ENCODE measurements at places on chromosomes 7 and 10.
A peak's percentile ranks its signal among the peaks of the same experiment; 100 is the strongest.

DNA sequence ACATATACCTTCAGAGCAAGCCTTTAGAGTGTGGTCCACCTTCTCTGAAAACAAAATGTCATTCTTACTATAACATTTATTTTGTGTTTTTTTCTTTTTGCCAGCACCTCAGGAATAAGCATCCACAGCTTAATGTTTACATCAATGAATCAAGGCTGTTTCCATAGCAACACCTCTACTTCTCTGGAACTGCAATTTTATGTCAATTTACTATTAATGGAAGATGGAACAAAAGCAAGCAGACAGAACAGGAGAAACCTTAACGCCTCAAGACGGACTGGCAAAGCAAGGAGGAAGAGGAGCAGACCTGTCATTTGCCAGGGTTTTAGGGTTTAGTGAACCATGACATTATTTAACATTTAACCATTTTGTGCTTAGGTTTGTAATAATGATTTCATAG, 63.1 kb downstream of the PRR15 start:
- DNase-seq, result no peak

DNA sequence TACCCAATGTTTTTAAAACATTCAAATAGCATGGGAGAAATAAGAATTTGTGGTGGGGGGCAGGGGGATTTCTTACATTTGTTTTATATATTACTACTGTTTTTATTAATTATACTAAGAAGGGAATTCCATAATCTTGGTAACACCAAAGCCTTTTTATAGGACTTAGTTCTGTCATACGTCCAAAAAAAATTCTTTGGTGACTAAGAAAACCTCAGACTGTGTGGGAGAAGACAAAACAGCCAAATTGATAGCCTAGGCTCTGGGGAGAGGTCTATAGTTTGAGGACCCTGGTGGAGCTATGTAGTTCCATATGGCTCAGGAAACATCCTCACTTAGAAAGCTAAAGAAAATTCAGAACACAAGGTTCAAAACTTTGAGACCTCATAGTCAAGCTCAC, 23.4 kb downstream of the ACSM6 start:
- DNase-seq, result peak; percentile 44

DNA sequence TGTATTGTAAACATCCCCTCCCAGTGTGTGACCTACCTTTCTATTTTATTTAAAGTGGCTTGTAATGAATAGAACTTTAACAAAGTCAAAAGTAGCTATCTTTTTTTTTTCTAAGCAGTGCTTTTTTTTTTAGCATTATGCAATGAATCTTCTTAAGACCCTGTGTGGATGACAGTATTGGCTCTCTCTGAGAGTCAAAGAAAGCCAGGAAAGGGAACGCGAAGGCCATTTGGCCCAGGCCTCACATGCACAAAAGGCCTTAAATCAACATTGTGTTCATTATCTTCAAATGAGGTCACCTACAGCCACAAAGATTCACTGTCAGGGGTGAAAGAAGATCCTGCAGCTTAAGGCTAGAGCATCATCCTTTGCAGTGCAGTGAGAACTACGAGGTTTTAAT, 721.5 kb downstream of the GRID1 start:
- no peak for DNase-seq

GRCh38 chr10:84531396-84531795, 203.0 kb downstream of the CCSER2 start:
- peak; percentile 24 for DNase-seq

GRCh38 chr7:19116121-19117090, 1.0 kb downstream of the TWIST1 start:
- peak; percentile 63 for DNase-seq

DNA sequence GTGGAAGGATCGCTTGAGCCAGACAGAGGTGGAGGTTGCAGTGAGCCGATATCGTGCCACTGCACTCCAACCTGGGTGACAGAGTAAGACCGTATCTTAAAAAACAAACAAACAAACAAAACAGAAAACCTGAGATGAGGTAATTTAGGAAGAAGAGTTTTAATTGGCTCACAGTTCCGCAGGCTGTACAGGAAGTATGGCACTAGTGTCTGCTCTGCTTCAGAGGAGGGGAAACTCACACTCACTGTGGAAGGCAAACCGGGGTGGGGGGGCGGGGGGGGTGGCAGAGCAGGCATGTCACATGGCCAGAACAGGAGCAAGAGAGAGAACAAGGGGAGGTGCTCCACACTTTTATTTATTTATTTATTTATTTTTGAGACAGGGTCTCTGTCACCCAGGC, 5.1 kb downstream of the UBE2D4 start:
- no peak for DNase-seq

DNA sequence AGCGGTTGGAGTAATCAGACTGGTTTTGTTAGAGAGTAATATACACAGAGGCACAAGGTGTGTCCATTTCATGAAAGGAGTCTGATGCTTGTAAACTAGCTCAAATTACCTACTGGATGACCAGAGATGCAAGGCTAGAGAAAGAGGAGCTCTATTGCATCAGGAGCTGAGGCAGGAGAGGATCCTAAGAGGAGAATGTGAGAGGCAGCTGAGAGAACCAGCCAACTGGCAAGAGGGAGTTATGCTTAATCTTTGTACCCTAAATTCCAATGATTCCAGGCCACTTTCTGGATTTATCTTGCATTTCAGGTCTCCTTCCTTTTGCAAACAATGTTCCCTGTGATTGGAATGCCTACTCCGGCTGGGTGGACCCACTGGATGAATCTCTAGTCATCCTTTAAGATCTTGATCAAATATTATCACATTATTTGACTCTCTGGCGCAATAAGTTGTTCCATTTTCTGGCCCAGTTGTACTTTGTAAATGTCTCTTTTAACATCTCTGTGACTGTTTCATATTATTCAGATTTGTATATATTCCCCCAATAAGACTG, 57.5 kb upstream of the PTPN12 start:
- no peak for DNase-seq

DNA sequence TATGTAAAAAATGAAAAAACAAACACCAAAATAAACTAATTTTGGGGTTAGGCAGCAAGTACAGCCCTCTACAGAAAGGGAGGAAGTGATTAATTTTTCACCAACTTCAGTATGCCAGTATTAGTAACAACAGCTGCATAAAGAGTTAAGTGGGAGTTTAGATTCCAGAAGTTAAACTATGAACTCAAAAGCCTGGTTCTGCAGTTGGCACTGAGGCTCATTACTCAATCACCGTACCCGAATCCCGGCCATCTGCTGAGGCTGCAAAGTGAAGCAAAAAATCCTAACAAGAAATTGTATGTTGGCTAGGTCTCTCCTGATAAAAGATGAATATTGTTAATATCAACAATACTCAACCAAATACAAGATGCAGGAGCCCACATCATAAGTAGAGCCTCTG, 4.0 kb downstream of the NUDT5 start:
- no peak for DNase-seq

DNA sequence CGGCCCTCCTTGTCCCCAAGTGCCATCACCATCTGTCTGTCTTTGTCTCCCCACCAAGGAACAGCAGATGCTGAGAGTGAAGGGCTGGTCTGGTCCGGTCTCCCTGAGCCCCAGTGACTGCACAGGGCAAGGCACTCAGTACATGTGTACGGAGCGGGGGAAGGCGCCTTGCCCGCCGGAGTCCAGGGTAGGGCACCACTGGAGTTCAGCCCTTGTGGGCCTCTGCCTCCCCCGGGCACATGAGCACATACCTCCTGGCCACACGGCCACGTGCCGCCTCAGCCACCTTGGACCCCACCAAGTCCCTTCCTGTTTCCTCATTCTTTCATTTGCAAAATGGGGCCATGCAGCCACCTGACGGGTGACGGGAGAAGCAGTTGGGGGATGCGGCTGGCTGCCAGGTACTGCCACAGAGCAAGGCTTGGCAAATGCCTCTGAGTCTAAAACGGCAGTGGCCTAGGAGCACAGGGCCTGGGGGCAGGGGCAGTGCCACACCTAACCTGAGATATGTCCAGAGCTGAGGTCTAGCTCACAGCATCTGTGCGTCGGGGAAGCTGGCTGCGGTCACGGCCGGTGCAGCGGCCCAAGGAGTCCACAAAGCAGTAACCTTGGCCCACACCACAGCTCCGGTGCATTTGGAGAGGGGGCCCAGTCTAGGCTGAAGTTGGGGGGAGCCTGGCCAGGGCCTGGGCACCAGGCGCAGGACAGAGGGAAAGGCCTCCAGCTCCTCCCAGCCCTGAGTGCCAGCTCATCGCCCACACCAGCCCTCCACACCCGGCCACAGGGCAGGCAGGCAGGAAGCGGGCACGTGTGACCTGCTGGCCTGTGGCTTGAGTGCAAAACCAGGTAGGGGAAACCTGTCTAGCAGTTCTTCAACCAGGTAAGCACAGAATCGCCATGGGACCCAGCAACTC, 5.2 kb downstream of the ADAP1 start:
- no peak for DNase-seq

DNA sequence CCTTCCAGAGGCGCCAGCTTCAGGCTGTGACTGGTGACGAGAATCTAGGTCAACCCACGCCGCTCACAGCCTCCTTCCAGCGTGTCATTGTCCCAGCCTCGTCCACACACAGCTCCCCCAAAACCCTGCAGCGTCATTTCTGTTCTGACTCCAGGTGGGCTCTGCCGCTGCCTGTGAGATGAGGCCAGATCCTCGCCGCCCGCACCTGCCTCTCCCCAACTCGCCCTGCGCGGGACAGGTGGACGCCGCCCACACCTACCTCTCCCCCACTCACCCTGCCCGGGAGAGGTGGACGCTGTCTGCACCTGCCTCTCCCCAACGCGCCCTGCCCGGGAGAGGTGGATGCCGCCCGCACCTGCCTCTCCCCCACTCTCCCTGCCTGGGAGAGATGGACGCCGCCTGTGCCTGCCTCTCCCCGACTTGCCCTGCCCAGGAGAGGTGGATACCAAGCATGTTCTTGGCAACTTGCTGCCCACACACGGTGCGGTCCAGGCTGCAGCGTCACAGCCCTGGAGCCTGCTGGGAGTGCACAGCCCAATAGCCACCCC, 32.0 kb upstream of the CFAP46 start:
- DNase-seq, result no peak

- peak; percentile 59 for DNase-seq
These were observed at the start of gene AEBP1 for GRCh38 chr7:44103923-44104859. AEBP1 (plus strand) TSS chr7:44104345; CDS start chr7:44104666, 321 bp downstream.

GRCh38 chr10:83539528-83540308, 599.6 kb upstream of the GHITM start:
- peak; percentile 4 for DNase-seq

GRCh38 chr10:83469728-83470331, 669.5 kb upstream of the GHITM start:
- no peak for DNase-seq

DNA sequence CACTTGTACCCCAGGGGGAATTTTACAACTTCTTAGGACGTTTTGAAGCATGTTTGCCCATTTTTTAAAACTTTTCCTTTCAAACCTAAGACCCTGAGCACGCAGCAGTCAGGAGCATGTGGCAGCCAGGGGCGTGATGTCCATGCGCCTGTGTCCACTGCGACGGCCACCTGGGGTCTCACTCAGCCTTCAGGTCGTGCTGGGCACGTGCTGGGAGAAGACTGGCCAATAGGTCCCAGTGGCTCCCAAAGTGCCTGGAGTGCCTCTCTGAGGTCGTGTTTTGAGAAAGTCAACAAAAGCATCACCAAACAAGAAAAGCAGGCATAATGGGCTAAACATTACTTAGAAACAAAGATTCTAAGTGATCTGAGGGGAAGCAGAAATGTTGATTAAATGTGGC, 14.8 kb downstream of the LRRC27 start:
- no peak for DNase-seq
